ENCODE measurements at places on chromosomes 7 and 10.

GRCh38 chr7:112067200-112067599 lies 139.0 kb downstream of the DOCK4 start:
- no peak for DNase-seq

DNA sequence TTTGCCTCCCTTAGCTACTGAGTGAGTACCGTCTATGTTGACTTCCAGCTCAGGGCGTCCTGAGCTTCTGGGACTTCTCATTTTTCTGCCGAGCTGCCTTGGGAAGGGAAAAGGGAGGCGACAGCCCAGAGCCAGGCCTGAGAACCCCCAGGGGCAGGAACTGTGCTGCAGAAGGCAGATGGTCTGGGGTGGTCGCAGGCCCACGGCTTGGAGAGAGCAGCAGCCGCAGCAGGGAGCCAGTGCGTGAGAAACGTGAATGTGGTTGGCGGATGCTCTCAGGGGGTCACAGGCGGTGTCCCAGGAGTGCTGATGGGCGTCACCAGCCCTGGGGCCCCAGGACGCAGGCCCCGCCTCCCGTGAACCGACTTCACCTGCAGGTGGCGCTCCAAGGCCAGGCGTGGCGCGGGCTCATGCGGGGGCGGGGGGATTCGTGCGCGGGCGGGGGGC lies 9.2 kb upstream of the PWWP2B start:
- no peak for DNase-seq

- DNase-seq, result peak; percentile 92
Measured at GRCh38 chr7:15461576-15461975, 100.2 kb downstream of the AGMO start.

DNA sequence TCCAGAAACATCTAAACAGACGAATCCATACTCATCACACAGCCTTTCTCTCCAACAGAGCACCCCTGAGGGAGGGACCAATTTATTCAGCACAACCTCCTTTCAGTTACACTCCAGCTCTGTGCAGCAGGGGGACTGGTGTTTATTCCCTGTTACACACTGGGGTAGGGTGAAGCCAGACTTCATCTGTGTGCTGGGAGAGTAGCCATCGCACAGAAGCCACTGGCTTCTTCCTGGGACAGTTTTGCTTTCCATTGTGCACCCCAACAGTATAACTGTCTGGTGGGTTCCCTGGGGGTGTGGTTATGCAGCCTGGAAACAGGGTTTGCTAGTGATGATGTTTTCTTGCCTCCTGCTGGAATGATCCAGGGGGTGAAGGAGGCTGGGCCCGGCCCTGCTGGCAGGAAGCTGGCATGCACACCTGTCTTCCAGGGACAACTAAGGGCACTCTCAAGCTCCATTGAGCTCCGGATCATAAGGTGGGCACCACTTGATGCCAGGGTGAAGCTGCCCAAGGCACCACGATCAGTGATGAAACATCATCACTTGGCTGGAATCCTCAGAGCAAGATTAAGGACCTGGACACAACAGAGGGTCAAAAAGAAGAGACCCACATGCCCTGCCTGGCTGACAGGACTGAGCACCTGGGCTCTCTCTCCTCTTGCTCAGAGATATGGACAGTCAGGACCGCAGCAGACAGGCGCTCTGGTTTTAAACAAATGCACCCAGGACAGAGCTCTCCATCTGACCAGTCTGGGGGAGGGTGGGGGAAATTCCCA lies 293.2 kb downstream of the GRID1 start:
- no peak for DNase-seq

GRCh38 chr7:55477781-55478374 lies 94.4 kb downstream of the VOPP1 start:
- peak; percentile 45 for DNase-seq

- DNase-seq, result no peak
Measured at GRCh38 chr10:32259551-32259950, 87.4 kb downstream of the EPC1 start.

DNA sequence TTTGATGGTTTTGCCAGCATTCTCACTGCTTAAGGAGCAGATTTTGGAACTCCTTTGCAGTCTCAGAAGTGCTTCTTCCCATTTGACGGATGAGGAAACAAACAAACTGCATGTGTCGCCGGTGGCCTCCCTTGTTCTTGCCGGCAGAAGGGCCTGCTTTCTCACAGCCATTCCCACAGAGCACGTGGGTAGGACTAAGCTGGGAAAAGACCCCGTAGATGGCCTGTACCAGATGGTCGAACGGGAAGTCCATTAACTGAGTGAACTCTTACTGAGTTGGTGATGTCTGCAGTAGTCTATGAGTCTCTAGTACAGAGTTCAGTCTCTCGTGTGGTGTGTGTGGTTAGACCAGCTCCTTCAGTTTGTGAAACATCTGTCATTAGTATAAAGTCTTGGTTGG lies 131.9 kb downstream of the TRRAP start:
- no peak for DNase-seq

- no peak for DNase-seq
Measured at GRCh38 chr10:33331379-33331694, 3.1 kb downstream of the NRP1 start.

DNA sequence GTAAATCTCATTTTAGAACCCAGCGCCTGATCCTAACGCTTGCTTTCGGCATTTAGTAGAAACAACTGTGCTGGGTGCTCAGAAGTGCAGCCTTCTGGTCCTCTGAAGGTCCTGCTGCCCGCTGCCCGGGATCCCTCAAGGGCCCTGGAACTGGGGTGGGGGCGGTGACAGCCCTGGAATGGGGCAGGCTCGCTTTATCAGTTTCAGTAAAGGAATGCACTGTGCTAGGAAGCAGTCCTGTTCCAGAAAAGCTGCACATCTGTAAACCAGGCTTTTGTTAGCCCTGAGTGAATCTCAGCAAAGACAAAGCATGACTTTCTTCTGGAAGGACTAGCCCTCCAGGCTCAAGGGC lies 254.6 kb downstream of the TNS3 start:
- no peak for DNase-seq

DNA sequence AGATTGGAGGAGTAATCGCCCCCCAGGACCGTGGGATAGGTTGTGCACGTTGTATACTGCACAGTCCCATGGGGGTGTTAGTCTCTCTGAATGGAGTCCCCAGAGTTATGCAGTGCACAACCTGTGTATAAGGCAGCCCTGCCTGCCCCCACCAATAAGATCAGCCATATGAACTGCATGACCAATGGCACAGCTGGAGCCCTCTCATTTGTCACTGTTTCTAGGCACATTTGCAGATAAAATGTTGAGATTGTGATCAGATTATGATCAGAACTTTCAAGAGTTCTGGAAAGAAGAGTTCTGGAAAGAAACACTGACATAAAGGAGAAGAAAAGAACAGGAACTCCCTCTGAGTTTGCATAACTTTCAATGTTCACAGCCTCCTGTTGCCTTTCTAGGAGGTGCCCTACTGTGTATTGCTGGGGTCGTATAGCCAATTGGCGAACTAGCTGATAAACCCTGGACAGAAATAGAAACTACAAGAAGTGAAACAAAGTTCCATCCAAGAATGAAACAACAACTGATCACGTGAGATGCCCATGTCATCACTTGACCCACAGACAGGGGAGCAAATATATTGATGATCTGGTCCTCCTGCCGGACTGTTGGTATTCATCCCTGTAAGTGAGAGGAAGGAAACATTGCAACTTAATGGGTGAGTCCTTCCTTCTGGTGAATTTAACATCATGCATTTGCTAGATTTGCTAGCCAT lies 49.6 kb upstream of the TOMM7 start:
- DNase-seq, result no peak

- no peak for DNase-seq
Measured at GRCh38 chr7:86214734-86215133, 429.0 kb upstream of the GRM3 start.

DNA sequence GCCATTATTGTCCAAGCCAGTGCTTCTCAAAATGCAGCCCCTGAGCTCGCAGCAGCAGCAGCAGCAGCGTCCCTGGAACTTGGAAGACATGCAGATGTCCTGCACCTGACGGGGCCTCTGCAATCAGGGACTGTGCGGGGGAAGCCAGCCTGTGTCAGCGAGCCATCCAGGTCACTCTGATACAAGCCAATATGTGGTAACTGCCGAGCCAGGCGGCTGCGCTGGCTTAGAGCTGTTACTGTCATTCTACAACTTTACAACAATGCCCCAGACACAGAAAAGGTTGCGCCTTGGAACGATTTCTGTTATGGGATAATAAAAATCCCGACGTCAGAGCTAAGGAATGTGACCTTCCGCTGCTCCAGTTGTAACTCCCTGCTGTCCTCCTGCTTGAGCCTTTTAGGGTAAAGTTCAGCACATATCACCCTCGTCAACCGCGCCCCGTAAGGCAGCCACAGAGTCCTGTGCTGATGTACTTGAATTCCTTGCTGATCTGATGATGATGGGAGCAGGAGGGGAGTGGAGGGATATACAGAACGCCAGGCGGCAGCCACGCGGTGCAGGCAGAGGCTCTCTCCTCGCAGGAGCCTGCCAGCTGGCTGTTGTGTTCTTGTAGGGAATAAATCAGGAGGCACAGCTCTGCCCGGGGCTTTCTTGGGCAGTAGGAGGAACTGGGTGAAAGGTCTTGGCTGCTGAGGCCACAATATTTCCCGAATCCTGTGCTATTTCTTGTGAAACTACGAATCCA lies 20.0 kb upstream of the CRYGN start:
- peak; percentile 67 for DNase-seq

- DNase-seq, result no peak
Measured at GRCh38 chr10:115093286-115093775, at the start of gene ATRNL1. Gene ATRNL1 (plus strand): TSS chr10:115093365. CDS start chr10:115093751, 386 bp downstream.

DNA sequence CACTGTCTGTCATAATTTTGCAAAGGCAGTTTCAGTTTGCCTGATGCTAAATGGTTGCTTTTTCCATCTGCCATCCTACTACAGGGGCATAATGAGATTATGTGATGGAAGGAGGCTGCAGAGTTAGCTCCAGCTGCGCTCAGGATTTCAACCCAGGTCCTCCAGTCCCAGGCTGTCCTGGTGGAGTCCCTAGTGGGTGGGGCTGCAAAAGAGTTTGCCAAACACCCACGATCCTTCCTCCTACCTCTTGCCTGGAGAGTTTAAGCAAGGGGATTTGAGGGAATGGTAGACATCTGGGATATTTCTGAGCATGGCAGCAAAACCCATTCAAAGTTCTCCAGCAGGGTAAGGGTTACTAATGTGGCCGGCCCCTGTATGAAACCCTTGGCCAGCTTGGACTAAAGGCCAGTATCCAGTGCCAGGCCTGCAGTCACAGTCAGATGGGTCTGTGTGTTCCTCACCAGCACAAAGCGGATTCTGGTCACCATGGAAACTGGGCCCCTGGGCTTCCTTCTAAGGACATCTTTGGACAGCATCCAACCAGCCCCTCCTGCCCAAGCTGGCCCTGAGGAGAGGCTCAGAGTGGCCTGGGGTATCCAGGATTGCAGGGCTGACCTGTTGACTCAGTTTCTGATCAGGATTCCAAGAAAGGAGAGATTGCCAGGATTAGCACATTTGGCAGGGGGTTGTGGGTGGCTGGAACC lies 42.7 kb upstream of the CHST3 start:
- DNase-seq, result no peak

DNA sequence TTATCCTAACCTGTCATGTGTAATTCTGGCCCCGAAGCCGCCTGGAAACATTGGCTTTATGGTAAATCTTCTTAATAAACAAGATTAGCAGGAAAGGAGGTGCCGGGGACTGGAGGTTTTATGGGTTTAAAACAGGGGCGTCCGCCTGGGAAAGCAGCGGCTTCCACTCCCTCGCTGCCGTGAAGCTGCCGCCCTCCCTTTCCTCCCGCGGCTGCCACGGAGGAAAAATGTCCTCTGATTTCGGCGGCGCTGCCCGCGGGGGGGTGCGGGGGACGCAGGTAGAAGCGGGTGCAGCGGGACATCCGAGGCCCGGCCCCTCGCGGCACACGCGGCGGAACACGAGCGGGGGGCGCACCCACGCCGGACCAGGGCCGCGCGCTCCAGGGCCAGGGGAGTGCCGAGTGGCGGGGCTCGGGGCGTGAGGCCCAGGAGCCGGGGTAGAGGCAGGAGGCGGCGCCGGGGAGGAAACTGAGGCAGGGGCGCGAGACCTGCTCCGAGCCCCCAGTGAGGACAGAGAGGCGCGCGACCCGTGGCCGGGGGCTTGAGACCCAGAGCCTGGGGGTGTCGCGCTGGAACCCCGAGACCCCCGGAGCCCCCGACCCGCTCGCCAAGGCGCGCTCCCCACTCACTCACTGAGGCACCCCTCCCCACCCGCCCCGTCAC lies 993 bp downstream of the PTPRN2 start:
- no peak for DNase-seq

GRCh38 chr10:87740254-87740655 lies 77.8 kb downstream of the ATAD1 start:
- DNase-seq, result no peak

GRCh38 chr7:152756116-152756515 lies 3.4 kb upstream of the ACTR3B start:
- DNase-seq, result no peak

DNA sequence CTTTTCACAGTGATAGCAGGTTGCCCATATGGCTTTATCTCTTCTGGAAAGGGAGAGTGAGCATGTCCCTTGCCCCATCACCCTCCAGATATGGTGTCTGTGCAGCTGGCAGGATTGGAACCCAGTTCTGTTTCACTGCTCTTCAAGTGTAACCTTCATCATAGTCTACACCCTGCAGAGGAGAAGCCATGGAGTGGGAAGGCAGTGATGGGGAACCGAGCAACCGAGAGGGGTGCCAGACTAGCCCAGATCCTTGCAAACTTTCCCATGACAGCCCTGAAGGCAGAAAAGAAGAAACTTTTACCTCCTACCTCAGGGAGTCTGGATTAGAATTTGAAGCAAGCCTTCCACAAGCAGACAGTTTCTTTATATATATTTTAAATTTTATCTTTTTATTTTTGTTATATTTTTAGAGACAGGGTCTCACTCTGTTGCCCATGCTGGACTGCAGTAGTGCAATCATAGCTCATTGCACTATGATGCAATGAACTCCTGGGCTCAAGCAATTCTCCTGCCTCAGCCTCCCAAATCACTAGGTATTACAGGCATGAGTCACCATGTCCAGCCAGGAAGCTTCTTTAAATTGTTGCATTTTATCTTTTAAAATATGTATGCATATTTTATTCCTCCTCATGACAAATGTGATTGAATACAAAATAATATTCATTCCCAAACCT lies 133.3 kb downstream of the KCNMA1 start:
- no peak for DNase-seq

DNA sequence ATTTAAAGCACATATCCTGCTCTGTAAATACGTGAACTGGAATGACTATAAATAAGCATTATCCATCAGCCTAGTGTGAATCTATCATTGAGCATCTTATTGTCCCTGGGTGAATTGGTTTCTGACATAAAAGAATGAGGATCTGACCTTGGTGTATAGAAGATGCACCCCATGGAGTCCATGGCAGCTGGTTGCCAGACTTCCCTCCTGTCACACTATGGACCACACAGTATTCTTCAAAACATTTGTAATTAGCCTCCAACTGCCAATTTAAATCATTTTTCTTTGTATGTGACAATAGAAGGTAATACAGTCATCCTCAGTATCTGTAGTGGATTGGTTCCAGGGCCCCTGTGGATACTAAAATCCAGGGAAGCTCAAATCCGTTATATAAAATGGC lies 238.1 kb upstream of the ZWINT start:
- no peak for DNase-seq

DNA sequence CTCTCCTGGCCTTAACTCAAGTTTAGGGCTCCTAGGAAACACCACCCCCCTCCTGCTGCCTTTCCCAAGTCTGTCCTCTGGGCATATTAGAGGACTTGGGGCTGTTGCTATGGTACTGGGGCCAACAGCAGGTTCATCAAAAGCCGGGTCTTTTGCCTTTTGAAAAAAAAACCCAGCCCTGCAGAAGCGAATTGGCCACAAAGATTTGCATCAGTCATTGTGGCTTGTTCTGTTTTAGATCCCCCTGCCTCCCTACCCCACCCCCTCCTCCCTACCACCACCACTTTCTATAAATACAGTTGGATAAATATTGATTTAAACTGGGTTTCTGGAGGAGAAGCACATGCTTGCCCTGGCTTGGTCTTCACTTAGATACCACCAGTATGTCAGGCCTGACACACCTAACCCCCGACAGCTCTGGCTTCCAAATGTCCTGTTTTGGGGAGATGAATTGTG lies 7.0 kb downstream of the MXI1 start:
- no peak for DNase-seq
